ENCODE measurements at places on chromosomes 12 and 14.
A peak's percentile ranks its signal among the peaks of the same experiment; 100 is the strongest.

DNA sequence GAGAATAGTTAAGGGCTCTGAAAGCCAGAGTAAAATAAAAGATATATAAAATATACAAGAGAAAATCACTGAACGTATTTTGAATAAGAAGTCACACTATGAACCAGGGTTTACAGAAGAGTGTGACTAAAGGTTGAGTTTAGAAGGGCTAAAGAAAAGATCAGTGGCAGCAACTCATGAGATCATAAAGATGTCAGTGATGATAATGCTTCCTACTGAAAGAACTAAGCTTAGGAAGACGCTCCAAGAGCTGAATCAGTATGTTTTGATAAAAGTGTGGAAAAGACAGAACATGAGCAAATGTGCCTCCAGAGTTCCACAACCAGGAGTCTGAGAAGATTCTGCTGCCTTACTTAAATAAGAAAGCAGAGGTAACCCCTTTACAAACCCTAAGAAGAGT lies 74.6 kb downstream of the KITLG start:
- no peak for DNase-seq

DNA sequence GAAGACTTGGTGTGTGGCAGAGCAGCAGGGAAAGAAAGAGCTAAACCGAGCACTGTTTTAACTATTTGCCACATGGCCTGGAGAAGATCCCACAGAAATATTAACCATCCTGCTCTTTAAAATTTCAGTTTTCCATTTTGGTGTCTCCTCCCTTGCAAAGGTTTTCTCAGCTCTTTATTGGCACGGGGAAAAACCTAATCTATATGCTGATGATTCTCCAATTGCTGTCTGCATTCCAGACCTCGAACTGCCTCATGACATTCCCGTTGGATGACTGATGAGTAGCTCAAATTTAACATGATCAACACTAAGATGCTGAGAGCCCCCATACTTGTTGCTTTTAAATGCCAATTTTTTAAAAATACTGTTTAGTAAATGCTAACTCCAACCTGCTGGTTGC lies 115.0 kb downstream of the EMP1 start:
- DNase-seq, result peak; percentile 41

DNA sequence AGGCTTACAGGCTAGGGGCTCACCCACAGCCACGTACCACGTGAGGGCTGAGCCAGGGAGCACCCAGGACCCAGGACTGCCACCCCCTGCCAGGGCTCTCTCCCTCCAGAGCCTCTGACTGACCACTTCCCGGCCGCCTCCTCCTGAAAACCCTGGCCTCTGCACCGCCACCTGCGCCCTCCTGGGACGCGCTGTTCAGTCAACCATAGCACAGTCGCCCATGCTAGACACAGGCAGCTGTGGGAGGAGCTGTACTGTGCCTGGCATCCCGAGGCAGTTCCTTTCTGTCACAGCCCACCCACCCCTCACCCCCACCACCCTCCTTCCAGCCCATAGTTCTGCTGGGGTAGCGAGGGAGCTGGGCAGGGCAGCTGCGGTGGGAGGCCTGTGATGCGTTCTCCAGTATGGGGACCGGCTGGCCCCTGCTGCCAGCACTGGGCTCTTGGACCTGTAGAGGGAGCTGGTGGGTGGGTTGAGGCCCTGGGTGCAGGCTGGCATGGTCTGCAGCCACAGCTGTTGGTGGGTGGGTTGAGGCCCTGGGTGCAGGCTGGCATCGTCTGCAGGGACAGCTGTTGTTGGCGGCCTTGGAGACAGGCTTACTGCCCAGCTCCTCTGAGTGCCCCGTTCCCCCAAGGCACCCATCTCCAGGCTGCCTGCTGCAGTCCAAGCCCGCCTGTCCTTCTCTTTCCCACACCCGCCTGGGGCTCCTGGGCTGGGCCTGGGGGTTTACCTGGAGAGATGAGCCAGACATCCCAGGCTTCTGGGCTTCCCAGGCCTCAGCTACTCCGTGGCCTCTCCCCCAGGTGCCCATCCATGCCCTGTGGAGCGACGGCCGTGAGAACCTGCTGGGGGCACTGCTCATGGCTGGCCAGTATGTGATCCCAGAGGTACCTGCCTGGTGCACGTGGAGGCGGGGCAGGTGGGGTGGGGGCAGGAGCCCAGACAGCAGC lies 11.5 kb downstream of the ASPG start:
- DNase-seq, result no peak

DNA sequence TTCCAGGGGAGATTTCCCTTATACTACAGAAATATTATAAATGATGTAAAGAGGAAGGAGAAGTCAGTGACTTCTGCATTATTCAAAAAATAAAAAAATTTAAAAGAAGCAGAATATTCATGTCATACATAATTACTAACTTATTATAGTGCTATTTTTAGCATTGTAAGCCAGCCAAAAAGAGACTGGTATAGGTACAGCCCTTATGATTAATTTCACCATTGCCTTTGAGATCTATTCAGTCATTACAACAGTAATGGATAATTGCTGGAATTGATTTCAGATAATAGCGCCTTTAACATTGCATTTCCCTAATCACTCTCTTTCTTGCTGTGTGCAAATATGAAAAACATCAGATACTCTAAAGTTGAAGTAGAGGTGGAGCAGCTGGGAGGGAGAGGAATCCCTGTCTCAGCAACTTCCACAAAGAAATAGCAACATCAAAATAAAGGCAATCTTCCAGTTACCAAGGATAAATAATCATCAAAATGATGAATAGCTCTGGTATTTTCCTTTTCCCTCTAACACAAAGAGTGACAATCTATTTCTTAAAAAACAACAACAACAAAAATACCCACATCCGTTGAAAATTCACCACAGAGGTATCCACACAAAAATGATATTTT lies 71.8 kb upstream of the OVCH1 start:
- DNase-seq, result no peak

DNA sequence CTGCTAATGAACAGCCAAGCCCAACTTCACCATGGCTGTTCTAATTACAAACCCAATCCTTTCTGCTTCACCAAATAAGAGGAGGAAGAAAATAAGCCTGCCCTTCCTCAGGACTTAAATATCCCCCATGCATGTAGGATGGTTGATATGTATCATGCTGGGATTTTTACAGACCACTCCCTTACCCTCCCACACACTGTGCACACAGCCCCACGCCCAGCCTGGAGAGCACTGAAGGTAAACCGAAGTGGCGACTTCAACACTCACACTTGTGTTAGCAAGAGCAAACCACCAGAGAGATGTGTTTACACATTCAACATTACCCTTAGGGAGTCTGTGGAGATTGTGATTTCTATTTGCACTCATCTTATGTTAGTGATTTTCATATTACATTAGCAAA lies 241.2 kb downstream of the EGLN3 start:
- no peak for DNase-seq

DNA sequence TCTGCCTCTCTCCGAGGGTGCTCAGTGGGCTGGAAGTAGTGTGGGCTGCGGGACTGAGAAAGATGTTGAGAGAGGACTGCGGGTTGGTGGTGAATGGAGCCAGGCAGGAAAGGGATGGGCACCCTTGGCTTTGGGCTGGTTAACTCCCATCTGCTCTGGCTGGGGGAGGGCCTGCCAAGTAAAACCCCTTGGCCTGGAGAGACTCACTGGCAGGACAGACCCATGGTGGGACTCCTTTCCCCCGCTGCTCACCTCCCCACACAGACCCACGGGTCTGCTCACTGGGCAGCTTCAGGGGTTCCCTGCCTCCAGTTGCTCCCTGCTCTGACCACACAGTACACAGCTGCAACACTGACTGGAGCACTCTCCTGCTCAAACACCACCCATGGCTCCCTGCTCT lies 54.1 kb downstream of the KRT80 start:
- DNase-seq, result no peak

- DNase-seq, result no peak
Observed at GRCh38 chr12:132836795-132837331, 8.2 kb upstream of the GOLGA3 start.

DNA sequence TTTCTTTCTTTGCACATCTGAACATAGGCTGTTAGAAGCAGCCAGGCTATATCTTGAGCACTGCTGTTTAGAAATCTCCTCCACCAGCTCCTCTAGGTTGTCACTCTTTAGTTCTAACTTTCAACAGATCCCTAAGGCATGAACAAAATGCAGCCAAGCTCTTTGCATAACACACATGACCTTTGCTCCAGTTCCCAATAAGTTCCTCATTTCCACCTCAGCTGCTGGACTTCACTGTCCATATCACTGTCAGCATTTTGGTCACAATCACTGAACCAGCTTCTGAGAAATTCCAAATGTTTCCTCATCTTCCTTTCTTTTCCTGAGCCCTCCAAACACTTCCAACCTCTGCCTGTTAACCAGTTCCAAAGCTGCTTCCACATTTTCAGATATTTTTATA lies 27.6 kb upstream of the C14orf132 start:
- DNase-seq, result no peak

DNA sequence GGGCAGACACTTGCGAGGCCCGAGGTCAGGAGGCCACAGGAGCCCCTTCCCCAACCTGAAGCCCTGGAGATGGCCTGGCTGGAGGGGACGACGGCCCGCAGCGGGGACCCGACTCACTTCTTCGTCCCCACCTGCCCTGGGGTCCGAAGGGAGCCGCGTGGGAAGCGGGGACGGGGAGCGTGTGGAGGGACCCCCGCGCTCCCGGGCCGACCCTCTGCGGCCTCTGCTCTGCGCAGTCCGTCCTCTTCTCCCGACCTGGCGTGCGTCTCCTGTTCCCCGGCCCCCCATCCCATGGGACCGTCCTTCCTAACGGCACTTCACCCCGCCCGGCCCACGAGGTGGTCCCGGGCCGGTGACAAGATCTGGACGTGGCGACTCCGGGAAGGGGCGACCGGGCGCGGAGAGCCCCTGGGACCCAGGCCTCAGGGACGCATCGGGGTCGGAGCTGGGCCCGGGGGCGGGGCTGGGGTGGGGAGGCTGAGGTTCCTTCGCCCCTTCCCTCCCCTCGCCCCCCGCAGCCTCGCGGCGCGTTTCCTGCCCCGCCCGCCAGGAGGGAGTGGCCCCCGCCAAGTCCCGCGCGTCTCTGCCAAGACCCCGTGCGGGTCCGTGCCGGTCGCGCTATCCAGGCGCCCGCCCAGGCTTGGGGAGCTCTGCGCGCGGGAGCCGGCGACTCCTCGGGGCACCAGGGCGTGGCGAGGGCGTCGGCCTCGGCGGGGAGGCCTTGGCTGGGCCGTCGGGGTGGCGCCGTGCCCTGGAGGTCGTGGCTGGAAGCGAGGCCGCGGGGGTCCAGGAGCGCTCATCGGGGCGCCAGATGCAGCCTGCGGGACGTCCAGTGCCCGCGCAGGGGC lies 97.1 kb downstream of the TNFAIP2 start:
- DNase-seq, result no peak

Data from fibroblast of skin of back (primary cell).